Coronary artery (tissue), 2 donors: ENCODE measurements at places on chromosomes 7 and 10.
A peak's percentile ranks its signal among the peaks of the same experiment; 100 is the strongest.

DNA sequence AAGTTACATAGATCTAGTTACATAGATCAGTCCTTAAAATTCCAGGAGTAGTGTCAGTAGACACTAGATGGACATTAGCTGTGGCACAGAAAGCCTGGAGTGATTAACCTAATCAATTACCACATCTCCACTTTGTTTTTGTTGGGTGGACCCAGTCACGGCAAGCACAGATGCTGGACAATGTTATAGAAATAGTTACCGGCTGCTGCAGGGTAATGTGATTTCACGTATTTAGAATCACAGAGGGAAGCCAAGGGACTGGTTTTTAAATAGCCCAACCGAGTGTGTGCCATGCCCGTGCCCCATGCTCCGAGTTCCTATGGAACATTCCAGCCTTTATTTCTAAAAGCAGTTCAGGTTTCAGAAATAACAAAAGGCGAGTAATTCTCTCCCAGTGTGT, 2.8 kb downstream of the LGI1 start:
- DNase-seq, result no peak

DNA sequence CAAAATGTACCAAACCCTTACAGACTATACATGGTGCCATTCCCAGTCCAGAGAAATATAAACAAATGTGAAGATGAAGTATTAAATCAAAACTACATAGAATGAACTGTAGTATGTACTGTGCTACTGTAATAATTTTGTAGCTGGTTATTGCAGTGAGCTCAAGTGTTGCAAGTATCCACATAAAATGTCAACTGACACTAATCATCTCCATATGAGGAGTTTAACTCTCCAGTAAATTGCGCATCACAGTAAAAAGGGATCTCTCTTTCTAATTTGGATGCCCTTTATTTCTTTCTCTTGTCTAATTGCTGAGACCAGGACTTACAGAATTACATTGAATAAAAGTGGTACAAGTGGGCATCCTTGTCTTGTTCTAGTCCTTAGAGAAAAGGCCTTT, 165.5 kb downstream of the CPED1 start:
- no peak for DNase-seq

DNA sequence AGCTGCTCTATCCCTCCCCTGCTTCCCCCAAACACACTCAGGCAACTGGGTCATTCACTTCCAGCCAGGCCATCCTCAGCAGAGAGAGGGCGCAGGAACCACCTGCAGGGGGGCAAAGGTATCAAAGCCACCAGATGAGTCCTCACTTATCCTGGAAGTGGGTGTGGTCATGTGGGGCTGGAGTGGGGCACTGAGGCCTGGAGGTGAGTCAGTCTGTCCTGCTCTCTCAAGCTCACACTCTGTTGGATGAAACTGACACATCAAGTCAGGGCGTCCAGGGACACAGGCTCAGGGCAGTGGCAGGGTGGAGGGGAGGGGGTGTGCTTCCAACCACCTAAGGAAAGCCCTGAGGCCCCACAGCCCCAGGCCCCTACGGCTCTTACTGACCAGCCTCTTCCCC, 8.0 kb upstream of the ELFN1 start:
- peak; percentile 26 for DNase-seq

GRCh38 chr7:157022681-157023588, 12.5 kb upstream of the MNX1 start:
- DNase-seq, result no peak

DNA sequence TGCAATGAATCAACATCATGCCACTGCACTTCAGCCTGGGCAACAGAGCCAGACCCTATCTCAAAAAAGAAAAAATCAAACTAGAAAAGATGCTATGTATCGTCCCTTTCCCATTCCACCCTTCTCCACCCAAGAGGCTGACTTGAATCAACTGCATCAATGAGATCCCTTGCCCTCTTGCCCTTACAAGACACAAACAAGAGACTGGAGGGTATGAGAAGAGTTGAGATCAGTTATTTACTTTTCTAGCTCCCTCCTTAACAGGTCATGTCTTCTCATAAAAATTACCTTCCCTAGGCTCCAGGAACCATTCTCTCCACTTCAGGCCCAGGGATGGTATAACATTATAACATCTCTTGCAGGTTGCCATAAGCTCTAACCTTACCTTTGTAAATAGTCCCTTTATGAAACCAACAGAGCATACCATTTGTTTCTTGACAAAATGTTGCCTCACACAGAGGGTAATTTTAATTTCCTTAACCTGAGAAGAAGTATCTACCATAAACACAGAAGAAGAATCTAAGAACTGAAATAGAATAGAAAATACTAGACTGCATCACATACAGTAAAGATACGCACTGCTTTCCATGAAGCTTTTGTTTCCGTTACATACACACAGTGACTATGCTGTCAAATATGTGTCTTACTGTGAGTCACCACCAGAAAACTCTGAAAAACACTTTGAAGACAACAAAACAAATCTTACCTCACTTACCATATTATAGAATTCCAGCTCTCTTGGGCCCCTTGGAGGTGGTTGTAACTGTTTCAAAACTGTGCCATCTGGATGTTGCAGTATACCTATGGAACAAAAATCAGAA, 30.5 kb downstream of the IPMK start:
- no peak for DNase-seq

DNA sequence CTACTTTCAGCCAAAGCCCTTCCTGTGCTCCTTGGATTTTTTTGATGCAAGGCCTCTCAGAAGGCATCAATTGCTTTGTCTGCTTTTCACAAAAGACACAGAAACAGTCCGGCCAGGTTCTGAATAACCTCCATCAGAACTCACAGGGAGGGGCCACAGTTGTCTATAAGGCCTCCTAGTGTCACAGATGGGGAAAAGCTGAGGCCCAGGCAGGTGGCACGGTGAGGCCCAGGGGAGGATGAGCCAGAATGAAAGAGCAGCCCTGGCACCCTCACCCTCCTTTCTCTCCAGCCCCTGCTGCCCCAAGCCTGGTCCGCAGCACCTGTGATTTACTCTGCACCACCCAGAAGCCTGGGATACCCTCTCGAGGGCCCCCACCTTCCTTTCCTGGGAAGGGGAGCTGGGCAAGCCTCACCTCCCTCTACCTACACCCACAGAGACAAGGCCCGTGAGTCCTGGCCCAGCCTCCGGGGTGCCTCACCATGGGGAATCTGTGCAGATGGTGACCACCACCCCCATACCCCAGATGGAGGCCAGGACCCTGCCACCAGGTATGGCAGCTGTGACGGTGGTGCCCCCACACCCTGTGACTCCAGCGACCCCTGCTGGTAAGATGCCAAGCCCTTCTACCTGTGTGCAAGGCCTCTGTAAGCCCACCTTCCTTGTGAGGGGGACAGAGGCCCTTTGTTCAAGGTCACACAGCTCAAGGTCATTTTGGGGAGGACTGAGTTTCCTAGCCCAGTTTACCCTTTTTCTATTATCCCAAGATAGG, 26.2 kb upstream of the ZNF467 start:
- no peak for DNase-seq

DNA sequence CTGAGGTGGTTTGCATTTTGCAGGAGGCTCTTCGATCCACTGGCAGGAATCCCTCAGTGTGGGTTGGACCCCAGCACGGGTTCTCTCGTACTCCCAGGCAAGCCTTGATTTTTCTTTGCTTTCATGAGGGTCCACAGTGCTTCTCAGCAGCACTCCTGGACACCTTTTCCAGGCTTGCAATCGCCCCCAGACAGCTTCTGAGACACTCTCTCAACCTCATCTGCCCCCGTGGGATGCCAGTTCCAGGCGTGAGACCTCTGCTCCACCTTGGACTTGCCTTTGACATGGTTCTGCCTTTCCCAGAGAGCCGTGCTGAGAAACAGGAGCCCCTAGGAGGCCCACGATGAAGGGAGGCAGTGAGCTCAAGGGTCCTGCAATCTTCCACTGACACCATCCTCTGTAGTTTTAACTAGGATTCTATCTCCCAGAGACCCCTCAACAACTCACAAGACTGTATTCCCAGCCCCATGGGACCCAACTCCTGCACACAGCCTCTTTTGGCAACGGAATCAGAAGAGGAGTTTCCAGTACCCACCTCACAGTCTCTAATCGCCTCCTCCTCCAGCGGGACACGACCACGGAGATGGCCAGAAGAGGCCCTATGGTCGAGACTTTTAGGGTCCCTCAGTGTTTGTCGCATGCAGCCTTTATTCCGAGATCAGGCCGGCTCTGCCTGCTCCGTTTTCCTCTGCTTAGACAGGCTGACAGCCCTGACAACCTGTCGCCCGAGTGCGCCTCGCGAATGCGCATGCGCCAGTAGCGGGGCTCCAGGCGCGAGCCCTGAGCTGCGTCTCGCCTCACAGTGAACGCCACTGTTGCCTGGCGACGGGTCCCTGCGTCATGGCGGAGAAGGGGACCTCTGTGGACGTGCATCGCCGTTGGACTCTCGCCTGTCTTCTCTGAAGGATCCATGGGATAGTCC, 26.0 kb upstream of the ZNF273 start:
- DNase-seq, result peak; percentile 73

- DNase-seq, result no peak
Observed at GRCh38 chr10:22662733-22663330, 51.5 kb downstream of the PIP4K2A start.

DNA sequence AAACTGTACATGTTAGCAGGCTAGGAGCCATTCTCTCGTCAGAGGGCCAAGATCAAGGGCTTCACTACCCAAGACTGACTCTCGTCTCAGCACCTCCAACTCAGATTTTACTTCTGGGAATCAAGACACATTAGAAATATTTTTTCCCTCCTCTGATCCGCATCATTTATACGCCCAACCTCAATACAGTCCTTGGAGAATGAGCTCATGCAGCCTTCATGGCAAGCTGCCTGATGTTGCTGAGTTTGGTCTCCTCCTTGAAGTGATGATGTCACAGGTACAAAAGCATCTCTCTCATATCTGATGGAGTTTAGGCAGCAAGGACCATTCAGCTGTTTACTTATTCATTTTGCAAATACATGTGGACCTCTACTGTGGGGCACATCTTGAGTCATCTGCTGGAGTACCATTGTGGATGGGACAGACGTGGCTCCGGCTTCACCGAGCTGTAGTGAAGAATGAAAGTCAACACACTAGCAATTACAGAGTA, 114.0 kb downstream of the BMPER start:
- DNase-seq, result no peak

- no peak for DNase-seq
Observed at GRCh38 chr10:22670788-22671187, 43.6 kb downstream of the PIP4K2A start.

DNA sequence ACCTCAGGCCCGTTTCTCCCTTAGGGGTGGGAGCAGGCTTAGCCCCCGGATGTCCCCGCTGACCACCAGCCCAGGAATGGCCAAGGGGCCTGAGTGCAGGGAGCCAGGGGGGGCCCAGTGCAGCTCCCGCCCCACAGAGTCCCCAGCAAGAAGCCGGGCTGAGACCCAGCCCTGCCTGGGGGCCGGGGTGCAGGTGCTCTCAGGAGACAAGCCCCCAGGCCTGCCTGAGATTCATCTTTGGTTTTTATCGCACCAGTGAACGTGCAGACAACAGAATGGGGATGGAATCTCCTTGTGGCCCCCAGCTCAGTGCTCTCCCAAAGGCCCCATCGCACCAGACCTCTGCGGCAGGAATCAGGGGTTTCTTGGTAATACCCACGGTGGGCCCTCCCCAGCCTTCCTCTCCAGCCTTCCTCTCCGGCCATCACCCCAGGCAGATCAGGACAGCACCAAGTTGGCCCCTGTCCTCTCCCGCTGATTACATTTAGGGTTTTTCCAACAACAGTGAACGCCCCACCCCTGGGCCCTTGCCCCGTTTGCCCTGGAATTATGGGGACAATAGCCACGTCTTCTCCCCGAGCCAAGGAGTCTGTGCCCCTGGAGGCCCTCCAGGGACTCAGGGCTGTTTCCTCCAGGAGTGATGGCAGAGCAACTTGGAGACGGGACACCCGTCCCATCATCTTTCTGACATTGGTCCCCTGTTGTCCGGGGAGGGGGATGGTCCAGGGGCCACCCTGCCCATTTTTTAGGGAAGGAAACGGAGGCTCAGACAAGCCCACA, 22.4 kb downstream of the ADAP1 start:
- no peak for DNase-seq

DNA sequence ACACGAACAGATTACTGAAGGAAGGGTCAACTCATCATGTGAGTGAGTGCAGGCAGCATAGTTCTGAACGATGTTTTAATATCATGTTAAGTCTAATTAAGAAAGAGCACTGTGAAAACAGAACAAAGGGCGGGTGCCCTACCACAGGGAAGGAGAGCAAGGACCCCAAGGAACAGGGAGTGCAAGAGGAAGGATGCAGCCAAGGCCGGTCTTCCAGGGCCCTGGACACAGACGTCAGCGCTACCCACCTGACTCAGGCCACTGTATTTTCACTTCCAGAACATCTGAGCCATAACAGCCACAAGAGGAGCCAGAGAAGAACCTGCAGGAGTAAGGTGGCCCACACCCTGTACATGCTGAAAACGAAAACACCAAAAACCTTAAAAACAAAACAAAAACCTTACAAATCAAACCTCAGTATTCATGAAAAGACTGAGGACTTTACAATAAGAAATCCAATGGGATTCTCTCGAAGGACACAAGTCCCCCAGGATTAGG, 506.1 kb upstream of the AKR1E2 start:
- DNase-seq, result no peak

GRCh38 chr10:109845308-109845707, 78.0 kb downstream of the XPNPEP1 start:
- no peak for DNase-seq

DNA sequence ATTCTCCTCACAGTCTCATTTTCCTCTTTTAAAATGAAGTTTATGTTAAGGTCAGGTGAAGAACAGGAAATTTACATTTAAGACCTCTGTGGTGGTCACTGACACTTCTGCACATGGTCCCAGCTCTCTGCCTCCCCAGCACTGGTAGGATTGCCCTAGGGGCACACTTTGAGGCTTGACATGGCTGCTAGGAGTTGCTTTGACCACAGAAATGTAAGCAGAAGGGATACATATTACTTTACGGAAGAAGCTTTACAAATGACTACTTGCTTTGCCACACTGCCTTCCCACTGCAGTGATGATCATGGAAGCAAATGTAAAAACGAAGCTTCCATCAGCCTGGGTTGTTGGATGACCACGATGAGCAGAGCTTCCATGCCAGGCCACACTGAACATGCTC, 53.1 kb upstream of the RSU1 start:
- no peak for DNase-seq

GRCh38 chr7:47659664-47660462, 78.0 kb upstream of the TNS3 start:
- no peak for DNase-seq

GRCh38 chr7:1112109-1112508, 24.2 kb downstream of the GPER1 start:
- no peak for DNase-seq

DNA sequence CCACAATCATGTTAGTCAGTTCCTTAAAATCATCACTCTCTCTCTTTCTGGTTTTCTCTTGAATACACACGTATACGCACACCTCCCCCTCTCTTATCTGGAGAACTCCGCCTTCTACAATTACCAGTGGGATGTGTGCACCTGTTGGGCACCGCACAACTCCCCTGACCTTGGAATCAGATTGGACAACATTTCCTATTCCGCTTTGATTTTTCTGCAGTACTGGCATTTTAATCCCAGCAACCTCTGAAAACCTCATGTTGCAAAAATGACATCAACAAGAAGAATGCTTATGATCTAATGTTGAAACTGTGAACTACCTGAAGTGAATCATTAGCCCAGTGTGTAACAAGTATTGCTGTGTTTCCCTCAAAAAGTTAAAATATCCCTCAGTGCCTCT, 109.6 kb downstream of the KIAA1217 start:
- no peak for DNase-seq

- no peak for DNase-seq
Observed at GRCh38 chr7:157895520-157896375, 558.9 kb downstream of the DNAJB6 start.
